ENCODE measurements at places on chromosomes 16 and 17.

DNA sequence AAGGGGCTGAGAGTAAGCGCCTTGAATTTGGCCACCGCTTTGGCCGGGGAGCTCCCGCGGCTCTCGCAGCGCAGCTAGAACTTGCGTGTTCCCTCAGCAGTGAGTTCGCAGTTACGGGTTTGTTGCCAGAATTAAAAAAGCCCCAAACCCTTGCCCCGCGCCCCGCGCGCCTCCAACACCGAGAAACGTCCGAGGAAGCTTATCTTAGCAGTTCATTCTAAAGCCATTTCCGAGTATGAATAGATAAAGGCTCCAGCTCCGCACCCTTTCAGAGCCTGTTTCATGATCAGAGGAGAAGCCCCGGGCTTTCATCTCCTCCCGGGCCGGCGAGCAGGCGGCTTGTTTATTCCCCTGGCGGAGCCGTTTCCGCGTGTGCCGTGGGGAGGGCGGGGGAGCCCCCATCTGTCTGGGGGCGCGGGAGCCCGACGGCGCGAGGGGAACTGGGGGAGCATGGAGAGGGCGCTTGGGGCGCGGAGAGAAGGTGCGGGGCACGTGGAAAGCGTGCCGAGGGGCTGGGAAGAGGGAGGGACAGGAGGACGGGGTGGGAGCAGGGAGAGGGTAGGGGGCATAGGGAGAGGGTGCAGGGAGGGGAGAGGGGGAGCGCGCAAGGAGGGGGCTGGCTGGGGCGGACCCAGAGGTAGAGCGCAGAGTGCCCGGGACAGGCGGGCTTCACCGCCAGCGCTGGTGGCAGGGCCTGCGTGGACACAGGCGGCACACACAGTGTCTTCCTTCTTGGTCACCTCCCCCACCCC lies 9.9 kb downstream of the TBX4 start:
- DNase-seq: no peak

GRCh38 chr17:794876-795275 lies 12.7 kb downstream of the MRM3 start:
- peak; percentile 21 for DNase-seq

- no peak for DNase-seq
These were observed 20.5 kb downstream of the TMEM100 start for GRCh38 chr17:55702150-55702549.

DNA sequence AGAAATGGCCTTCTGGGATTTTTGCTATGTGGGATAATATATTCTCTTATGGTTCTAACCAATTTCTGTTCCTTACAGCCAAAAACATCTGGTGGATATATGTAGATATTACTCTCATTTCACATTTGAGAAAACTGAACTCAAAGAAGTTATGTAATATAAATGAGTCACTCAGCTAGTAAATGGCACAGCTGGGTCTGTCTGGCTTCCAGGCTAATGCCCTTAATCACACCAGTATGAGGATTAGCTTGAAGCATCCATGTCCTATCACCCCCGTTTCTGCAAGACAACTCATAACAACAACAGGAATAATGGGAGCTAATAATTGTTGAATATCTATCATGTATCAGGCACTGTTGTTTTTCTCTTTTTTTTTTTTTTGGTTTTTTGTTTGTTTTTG lies 34.4 kb upstream of the USP7 start:
- no peak for DNase-seq

DNA sequence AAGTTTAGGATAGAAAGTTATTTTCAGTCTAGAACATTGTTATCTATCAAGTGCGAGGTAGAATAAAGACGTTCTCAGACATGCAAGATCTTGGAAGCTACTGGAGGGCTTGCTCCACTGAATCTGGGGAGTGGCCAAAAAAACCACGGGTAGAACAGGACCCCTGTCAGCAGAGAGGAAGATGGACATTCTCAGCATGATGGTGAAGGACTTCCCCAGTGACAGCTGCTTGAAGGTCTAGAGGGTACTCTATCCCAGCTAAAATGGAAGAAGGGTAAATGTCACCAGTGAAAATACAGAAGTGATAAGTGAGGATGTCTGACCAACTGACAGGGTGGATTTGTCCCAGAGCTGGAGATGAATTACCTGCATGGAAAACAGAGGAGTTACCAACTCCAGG lies 10.1 kb downstream of the TNFRSF13B start:
- DNase-seq: no peak

DNA sequence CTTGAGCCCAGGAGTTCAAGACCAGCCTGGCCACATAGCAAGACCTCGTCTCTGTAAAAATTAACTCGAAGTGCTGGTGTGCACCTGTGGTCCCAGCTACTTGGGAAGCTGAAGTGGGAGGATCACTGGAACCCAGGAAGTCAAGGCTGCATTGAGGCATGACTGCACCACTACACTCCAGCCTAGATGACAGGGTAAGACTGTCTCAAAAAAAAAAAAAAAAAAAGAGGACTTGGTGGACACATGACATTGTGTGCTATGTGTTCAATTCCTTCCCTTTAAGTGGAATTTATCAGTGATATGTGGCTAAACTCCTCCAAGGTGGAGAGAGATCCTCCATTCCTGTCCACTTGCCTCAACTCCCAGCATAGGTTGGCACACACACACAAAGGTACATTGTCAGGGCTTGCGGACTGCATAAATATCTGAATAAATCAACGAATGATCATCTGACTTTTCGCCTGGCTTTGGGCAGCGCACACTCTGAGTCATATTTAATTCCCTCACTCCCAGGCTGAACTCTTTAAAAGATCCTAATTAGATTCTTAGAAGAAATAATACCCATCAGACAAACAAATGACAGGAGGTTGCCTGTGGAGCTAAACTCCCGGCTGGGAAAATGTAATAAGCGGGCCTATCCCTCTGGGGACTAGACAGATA lies 25.0 kb upstream of the SYT17 start:
- DNase-seq: no peak

DNA sequence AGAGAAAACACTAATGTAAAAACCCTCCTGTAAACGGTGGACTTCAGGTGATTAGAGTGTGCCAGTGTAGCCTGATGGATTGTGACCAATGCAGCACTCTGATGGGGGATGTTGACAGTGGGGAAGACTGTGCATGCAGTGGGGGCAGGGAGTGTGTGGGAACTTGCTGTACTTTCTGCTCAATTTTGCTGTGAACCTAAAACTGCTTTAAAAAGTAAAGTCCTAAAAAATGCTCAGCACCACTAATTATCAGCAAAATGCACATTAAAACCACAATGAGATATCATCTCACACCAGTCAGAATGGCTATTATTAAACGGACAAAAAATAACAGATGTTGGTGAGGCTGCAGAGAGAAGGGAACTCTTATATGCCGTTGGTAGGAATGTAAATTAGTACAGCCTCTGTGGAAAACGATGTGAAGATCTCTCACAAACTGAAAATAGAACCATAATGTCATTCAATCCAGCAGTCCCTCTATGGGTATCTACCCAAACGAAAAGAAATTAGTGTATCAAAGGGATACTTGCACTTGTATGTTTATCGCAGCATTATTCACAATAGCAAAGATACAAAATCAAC lies 9.7 kb upstream of the ULK2 start:
- no peak for DNase-seq

DNA sequence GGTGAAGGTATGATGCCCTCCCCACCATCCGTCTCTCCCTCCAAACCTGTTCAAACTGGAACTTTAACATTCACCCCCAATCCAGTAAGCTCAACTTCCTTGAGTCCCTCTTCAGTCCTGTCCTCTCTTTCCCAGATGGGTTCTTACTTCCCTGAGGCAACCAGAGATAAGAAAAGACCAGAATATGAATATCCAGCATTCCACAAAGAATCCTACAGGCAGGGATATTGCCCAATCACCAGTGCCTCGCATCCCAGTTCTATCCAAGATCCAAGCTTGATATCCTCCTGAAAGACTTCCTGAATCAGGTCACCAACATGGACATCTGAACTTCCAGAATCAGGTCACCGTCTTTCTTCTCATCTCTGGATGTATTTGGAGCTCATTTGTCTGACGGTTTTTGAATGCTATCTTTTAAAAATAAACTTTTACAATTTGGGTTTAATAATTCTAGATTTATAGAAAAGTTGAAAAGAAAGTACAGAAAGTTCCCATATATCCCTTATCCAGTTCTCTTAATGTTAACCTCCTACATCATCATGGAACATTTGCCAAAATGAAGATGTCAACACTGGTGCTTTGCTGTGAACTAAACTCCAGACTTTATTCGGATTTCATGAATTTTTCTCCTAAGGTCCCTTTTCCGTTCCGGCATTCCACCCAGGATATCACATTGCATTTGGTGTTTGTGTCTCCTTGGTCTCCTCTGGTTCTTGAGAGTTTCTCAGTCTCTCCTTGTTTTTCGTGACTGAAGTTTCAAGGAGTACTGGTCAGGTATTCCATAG lies 13.7 kb upstream of the COL1A1 start:
- no peak for DNase-seq

- DNase-seq: no peak
These were observed 2.6 kb upstream of the LMF1 start for GRCh38 chr16:973366-973765.

GRCh38 chr17:58338841-58339754 lies 10.5 kb upstream of the TSPOAP1 start:
- no peak for DNase-seq

GRCh38 chr17:51833045-51833444 lies 325.5 kb downstream of the CA10 start:
- no peak for DNase-seq

DNA sequence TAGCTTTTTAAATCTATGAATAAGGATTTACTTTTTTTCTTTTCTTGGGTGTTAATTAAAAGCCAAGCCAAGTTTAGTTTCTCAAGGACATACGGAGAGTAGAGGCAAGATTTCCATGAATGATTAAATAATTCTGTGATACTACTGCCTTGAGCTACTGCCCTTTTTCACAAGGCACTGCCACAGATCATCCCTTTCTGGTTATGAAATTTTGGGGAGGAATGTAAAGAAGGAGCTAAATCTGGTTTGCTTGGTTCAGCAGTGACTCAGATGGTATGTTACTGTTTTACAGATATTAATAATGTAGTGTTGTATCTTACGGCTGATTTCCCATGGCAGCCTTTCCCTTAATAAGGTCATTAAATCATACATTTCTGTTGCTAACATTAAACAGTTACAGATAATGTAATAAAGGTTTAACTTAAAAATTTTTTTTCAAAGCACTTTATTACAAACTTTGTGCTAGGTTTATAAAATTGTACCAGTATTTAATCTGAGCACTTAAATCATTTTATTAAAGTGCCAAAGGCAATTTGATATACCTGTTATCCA lies 2.6 kb downstream of the WSB1 start:
- DNase-seq: no peak

- no peak for DNase-seq
These were observed 144.8 kb upstream of the RPH3AL start for GRCh38 chr17:497241-498034.

DNA sequence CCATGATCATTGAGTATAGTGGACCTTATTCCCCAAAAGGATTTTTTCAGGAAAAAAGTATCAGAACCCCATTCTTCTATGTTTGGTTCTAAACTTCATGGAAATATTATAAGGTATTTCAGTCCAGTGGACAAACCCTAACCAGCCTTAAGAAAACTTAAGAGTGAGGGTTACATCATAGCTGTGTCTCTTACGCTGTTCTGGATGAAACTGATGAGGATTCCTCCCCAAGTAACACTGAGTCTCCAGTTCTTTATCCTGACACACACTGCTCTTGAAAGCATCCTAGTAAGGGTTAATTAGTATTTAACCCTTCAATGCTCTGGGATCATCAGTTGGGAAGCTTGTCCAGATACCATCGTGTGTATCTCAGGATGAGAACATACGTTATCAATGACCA lies 5.0 kb downstream of the LYRM1 start:
- DNase-seq: no peak

DNA sequence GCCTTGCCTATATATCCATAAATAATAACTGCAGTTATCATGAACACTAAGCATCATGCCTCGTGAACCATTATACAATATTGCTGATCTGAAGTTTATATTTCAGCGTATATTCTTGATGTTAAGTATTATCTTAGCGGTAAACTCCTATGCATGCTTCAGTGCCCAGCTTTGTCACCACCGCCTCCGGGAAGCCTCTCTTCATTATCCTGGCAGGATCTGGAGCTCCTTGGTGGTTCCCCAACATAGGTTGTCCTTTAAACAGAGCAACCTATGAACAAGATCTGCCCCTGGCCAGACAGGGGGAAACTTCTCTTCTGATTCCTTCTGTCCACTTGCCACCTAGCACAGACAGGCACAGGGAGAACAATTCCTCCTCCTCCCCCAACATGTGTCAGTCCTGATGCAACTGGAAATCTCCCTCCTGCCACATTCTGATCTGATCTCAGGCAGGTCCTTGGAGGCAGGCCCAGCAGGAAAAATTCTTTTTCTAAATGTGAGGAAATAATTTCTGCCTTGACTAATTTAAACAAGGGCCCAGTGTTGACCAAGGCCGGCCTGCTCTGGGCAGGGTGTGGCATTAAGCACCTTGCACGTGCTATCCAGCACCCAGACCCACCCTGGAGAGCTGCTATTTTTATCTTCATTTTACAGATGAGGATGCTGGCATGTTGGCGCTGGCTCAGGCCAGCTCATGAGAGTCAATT lies 22.4 kb downstream of the SPNS2 start:
- no peak for DNase-seq

DNA sequence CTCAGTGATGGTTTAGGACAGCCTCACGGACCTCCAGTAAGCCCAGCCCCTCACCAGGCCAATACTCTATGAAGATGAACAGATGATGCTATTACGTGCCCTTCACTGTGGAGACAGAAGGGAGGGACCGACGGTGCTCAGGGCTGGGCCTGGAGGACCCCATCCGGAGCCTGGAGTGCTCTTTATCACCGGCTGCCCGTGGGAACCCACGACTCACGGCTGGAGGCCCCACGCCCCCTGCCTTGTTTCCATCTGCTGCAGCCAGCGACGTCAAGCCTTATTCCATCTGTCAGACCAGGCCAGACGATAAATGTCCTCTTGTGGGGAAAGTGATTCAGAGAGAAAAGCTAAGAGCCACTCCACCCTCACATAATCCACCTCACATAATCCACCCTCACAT lies 4.0 kb upstream of the TIMM22 start:
- no peak for DNase-seq

DNA sequence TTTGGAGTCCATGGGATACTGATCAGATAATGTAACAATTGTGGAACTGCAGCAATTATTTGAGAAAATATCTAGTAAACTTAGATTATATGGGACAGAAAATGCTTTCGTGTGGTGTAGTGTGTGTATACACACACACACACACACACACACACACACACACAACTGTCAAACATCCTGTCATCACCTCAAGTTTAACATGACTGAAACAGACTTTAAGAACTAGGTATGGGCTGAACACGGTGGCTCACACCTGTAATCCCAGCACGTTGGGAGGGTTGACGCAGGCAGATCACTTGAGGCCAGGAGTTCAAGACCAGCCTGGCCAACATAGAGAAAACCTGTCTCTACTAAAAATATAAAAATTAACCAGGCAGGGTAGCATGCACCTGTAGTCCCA lies 544 bp upstream of the EVI2A start:
- DNase-seq: no peak

- peak; percentile 77 for DNase-seq
These were observed 13.1 kb upstream of the SEPHS2 start for GRCh38 chr16:30458561-30459394.

GRCh38 chr16:12099451-12100123 lies 123.1 kb downstream of the SNX29 start:
- no peak for DNase-seq
